ENCODE measurements at places on chromosomes 2 and 18. TPM values are rescaled to one million over a fixed set of nuclear protein-coding genes. Genes with fewer than 3 reads are reported as not detected.

DNA sequence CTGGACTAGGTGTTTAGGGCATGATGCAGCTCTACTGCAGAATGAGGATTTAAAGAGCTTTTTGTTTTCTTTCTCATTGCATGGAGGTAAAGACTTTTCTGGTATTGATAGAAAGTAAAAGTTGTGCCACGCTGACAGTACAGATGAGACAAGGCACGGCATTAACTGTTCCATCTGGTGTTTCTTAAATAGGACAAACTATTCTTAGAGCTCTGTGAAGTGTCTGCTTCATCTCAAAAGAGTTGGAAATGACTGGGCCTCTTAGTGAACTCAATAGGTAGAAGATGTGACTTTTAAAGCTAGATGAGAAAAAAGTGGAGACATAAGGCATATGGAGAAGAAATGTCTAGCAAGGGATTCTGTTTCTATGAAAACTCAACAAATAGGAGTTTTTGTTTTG is 321.8 kb downstream of the RPRM start:
- H3K27me3 ChIP-seq = peaks cover 14% of the 10 kb centered on the region
- no peak for DNase-seq
- H3K27ac ChIP-seq = no peak overlapping the region
- H3K36me3 ChIP-seq = no peaks in the 10 kb centered on the region

DNA sequence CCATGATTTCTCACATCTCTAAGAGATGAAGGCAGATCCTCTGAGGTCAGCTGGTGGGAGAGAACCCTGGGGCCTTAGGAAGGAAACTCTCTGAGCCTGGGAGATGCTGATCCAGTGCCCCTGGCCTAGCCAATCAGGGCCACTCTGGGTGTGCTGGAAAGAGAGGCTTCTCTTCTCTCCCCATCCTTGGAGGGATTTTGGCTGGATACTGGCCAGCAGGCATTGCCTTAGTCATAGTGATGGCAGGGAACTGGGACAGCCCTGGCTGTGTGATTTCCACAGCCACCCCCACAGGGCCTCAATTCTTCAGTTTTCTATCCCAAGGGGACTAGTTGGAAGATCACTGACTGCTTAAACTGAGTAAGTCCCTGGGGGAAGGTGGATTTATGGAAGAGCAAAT is 26.6 kb upstream of the PLB1 start:
- H3K27me3 ChIP-seq = peaks cover 7% of the 10 kb centered on the region
- H3K4me3 ChIP-seq = no peak overlapping the region
- no peak for DNase-seq
- H3K27ac ChIP-seq = no peak overlapping the region

DNA sequence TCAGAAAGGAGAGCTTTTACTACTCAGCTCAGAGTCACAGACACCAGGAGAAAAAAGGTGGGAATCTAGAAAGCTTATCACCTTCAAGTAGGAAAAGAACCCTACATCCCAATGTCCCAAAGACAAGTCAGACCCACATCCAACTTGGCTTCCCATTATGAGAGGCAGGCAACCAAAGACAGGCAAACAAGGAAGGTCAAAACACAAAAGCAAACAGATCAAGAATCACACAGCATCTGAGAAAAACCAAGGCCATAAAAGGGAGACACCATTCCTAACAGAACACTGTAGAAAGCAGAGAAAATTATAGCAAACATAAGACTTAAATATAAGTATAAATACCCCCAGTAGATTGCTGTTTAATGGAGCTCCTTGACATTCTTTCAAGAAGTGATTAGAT is 40.7 kb downstream of the SLC3A1 start:
- no peaks in the 10 kb centered on the region for H3K27me3 ChIP-seq
- no peaks in the 10 kb centered on the region for H3K4me1 ChIP-seq
- DNase-seq = no peak

DNA sequence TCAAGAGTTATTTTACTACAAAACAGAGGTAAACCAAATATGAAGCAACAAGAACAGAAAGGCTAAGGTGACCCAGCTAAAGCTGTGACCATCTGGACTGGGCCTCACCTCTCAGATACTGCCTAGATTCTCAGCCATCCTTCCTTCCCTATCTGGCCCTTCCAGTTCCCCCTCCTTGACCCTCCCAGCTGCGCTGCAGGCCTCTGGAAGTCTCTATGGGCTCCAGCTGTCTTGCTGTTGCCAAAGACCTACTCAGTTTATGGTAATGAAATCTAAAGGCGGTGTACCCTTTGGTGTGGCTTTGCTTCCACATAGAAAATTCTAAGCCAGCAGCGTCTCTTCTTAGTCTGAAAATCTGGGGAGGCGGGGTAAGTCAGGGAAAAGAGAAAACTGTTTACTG is 55.7 kb downstream of the ARHGEF33 start:
- H3K36me3 ChIP-seq = peaks cover 3% of the 10 kb centered on the region
- no peak overlapping the region for H3K4me3 ChIP-seq
- peaks cover 3% of the 10 kb centered on the region for H3K27me3 ChIP-seq
- no peak for DNase-seq
- H3K27ac ChIP-seq = no peak overlapping the region
- H3K4me1 ChIP-seq = peaks cover 21% of the 10 kb centered on the region

GRCh38 chr2:69113627-69114026 is 100.6 kb downstream of the ANTXR1 start:
- no peaks in the 10 kb centered on the region for H3K27me3 ChIP-seq
- no peak overlapping the region for H3K27ac ChIP-seq
- peaks cover 6% of the 10 kb centered on the region for H3K36me3 ChIP-seq
- H3K4me1 ChIP-seq = peaks cover 3% of the 10 kb centered on the region
- no peak overlapping the region for H3K4me3 ChIP-seq

- H3K27ac ChIP-seq = no peak overlapping the region
- peaks cover 16% of the 10 kb centered on the region for H3K4me1 ChIP-seq
- H3K4me3 ChIP-seq = no peak overlapping the region
- DNase-seq = no peak
Measured at GRCh38 chr18:79859314-79859713, 61.6 kb downstream of the KCNG2 start.

DNA sequence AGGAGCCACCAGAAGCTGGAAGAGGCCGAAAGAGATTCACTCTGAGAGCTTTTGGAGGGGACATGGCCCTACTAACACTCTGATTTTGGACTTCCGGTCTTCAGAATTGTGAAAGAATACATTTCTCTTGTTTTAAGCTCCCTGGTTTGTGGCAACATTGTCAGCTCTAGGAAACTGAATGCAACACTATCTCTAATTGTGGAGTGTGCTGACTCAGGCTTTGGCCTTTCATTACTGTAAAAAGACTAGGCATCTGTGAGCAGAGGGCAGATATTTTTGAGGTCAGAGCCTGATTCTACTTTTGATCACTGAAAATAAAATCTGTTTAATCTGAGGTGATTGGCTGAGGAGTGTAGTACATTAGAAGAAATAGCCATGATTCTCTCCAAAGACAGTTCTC is 185.4 kb upstream of the FAM98A start:
- no peaks in the 10 kb centered on the region for H3K27me3 ChIP-seq
- no peaks in the 10 kb centered on the region for H3K4me1 ChIP-seq
- H3K36me3 ChIP-seq = no peaks in the 10 kb centered on the region
- no peak overlapping the region for H3K27ac ChIP-seq

- H3K27me3 ChIP-seq = no peaks in the 10 kb centered on the region
- peak overlapping the region; percentile 20 for H3K4me3 ChIP-seq
- DNase-seq = no peak
- no peaks in the 10 kb centered on the region for H3K36me3 ChIP-seq
- H3K4me1 ChIP-seq = peaks cover 40% of the 10 kb centered on the region
- peak overlapping the region; percentile 89 for H3K27ac ChIP-seq
Measured at GRCh38 chr2:9112079-9112721, 94.4 kb upstream of the ASAP2 start.

DNA sequence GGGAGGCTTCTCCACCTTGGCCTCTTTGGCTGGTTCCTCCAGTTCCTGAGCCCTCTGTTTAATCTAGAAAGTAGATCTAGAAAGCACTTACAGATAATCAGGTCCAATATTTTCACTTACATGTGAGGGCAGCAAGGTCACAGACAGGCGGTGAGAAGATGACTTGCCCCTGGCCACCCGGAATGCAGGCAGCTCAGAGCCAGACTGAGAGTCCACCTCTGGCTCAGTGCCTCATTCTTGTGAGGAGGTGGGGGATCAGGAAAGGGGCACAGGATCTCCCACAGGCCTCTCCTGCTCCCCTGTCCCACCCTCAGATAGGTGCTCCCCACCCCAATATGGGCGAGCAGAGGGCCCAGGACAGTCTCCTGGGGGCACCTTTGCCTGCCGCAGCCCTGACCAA is 5.8 kb downstream of the WNT6 start:
- H3K27me3 ChIP-seq = peaks cover 80% of the 10 kb centered on the region
- H3K27ac ChIP-seq = no peak overlapping the region
- no peak for DNase-seq

GRCh38 chr2:46548103-46548486 is 68.7 kb downstream of the TMEM247 start:
- H3K36me3 ChIP-seq = peaks cover 23% of the 10 kb centered on the region
- H3K4me1 ChIP-seq = peaks cover 40% of the 10 kb centered on the region
- DNase-seq = no peak
- no peak overlapping the region for H3K4me3 ChIP-seq

- no peaks in the 10 kb centered on the region for H3K27me3 ChIP-seq
- no peaks in the 10 kb centered on the region for H3K36me3 ChIP-seq
- H3K4me3 ChIP-seq = peak overlapping the region; percentile 13
Measured at GRCh38 chr2:150872756-150873395, 385.4 kb upstream of the RND3 start.

DNA sequence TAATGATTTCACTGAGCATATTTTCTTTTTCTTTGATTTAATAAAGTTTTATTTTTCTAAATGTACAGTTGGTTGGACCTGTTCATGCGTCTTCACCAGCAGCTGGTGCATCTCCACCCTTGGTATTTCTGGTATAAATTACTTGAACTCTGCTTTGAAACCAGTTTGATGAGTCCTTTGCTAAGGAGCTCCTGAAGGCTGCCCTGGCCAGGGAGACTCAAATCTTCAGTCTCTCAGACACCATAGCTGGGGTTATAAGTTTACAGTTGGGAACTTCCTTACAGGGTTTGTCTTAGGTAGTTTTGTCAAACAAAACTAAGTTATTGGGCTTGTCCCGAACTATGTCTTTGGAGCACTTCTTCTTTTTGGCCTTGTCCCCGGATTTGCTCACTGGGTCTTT is 44.7 kb downstream of the HS1BP3 start:
- H3K4me1 ChIP-seq = peaks cover 16% of the 10 kb centered on the region
- no peak overlapping the region for H3K27ac ChIP-seq
- H3K36me3 ChIP-seq = peaks cover 4% of the 10 kb centered on the region
- DNase-seq = no peak

GRCh38 chr2:101113441-101114267 is 37.5 kb downstream of the TBC1D8 start:
- peaks cover 3% of the 10 kb centered on the region for H3K27me3 ChIP-seq
- peak overlapping the region; percentile 63 for H3K4me3 ChIP-seq
- H3K27ac ChIP-seq = peak overlapping the region; percentile 88
- no peaks in the 10 kb centered on the region for H3K36me3 ChIP-seq
- peaks cover 51% of the 10 kb centered on the region for H3K4me1 ChIP-seq
- DNase-seq = no peak

DNA sequence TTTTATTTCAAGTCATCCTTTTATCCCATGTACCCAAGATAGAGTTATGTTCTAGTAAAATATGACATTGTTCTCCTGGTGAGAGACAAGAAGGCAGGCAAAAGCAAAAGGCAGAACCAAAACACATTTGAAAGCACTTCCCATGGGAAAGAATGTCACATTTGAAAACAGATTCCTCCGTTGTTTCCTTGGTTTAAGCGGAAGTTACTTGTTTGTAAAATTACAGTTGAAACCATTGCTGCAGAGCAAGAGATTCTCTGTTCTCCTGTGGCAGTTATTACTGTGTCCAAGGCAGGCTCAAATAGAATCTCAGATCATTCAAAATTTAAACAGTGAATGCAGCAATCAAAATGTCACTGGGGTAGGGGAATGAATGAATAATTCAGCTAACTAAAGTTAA is 149.6 kb downstream of the MTCL1 start:
- no peak for DNase-seq
- H3K4me3 ChIP-seq = no peak overlapping the region
- H3K27me3 ChIP-seq = no peaks in the 10 kb centered on the region
- no peaks in the 10 kb centered on the region for H3K36me3 ChIP-seq
- H3K27ac ChIP-seq = no peak overlapping the region

- no peak for DNase-seq
- no peaks in the 10 kb centered on the region for H3K27me3 ChIP-seq
- H3K27ac ChIP-seq = no peak overlapping the region
- peaks cover 18% of the 10 kb centered on the region for H3K4me1 ChIP-seq
- peaks cover 23% of the 10 kb centered on the region for H3K36me3 ChIP-seq
Measured at GRCh38 chr18:8807488-8807805, 102.1 kb downstream of the MTCL1 start.

DNA sequence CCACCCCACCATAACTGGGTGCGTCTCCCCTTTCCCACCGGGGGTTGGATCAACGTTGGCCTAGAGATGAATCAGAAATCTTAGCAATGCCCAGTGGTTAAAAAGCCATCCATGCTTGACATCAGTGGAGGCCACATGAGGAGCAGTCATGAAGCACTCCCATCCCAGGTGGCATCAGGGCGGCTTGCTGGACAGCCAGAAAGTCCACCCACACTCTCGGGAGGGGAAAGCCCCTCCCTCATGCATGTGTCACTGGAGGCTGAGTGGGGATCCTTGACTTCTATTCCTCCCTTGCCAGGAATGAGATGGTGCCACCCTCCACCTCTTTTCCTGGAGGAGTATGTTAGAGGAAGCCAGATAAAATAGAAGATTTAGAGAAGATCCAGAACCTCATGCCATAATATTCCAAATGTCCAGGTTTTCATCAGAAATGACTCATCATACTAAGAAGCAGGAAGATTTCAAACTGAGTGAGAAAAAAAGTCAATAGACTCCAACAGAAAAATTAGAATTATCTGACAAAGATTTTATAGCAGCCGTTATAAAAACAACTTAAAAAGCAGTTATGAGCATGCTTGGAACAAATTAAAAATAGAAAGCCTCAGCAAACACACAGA is 507.1 kb upstream of the ID2 start:
- H3K4me3 ChIP-seq = no peak overlapping the region
- H3K4me1 ChIP-seq = peaks cover 21% of the 10 kb centered on the region
- DNase-seq = no peak
- H3K36me3 ChIP-seq = peaks cover 7% of the 10 kb centered on the region
- H3K27me3 ChIP-seq = peaks cover 3% of the 10 kb centered on the region

GRCh38 chr2:180730976-180731375 is 249.4 kb upstream of the UBE2E3 start:
- H3K4me1 ChIP-seq = no peaks in the 10 kb centered on the region
- no peak for DNase-seq
- H3K4me3 ChIP-seq = no peak overlapping the region
- no peak overlapping the region for H3K27ac ChIP-seq
- H3K27me3 ChIP-seq = no peaks in the 10 kb centered on the region

- H3K4me3 ChIP-seq = no peak overlapping the region
- no peaks in the 10 kb centered on the region for H3K27me3 ChIP-seq
- H3K27ac ChIP-seq = no peak overlapping the region
- H3K36me3 ChIP-seq = peaks cover 4% of the 10 kb centered on the region
- no peaks in the 10 kb centered on the region for H3K4me1 ChIP-seq
Measured at GRCh38 chr2:69992310-69993047, 31.0 kb upstream of the ASPRV1 start.

Gene DHRS9
- 1.3 TPM for total RNA-seq

Gene RUFY4
- total RNA-seq = not detected

Gene CAPN13
- 3.3 TPM for total RNA-seq

Gene TEKT4
- 0.34 TPM for total RNA-seq

Gene NLRC4
- not detected for total RNA-seq

Gene SKOR2
- total RNA-seq = 0.81 TPM

Gene MROH2A
- total RNA-seq = not detected

Gene ZRANB3
- 15.8 TPM for total RNA-seq

Data from type B pancreatic cell (in vitro differentiated cells).